ENCODE measurements at places on chromosomes 3 and 15.

DNA sequence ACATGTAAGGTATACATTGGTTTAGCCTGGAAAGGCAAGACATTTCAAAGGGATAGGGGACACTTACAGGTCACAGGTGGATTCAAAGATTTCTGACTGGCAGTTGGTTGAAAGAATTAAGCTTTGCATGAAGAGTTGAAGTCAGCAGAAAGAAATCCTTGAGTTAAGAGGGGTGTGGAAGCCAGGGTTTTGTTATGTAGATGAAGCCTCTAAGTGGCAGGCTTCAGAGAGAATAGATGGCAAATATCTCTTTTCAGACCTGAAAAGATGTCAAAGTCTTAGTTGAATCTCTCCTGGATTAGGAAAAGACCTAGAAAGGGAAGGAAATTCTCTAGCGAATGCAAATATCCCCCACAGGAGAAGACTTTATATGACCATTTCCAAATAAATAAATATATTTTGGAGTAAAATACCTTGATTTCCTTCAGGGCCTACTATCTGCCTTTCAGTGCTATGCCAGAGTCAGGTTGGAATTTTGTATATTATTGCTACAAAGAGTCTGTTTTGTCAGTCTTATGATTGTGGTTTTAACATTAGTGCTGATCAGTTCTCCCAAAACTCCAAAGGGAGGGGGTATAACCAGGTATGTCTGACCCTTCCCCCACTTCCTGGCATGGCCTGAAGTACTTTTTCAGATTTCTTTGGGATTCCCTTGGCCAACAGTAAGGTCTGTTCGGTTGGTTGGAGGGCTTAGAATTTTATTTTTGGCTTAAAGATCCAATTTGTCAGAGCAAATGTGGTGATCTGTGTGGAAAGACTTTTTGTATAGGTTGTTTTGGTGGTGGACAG, 286.4 kb downstream of the LRTM1 start:
- DNase-seq = no peak

GRCh38 chr3:58333206-58334012, 717 bp downstream of the PXK start:
- DNase-seq = peak; percentile 52

DNA sequence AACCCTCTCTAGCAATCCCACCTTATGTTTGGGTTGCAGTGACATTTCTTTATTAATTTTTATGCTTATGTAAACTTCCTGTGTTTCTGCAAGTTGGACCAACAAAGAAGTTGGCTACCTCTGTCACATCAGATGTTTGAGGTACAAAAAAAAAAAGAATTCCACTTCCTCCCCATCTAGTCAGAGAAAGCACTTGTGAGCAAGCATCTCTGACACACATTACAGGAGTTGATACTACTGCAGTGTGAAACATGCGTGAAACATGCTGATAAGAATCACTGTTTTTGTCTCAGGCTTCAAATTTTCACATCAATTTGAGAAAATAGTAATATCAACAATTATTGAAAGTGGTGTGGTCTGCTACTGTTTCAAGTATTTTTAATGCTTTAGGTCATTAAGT, 1.3 kb downstream of the SCAANT1 start:
- no peak for DNase-seq

GRCh38 chr15:80199869-80200268, 47.1 kb downstream of the FAH start:
- DNase-seq = no peak

DNA sequence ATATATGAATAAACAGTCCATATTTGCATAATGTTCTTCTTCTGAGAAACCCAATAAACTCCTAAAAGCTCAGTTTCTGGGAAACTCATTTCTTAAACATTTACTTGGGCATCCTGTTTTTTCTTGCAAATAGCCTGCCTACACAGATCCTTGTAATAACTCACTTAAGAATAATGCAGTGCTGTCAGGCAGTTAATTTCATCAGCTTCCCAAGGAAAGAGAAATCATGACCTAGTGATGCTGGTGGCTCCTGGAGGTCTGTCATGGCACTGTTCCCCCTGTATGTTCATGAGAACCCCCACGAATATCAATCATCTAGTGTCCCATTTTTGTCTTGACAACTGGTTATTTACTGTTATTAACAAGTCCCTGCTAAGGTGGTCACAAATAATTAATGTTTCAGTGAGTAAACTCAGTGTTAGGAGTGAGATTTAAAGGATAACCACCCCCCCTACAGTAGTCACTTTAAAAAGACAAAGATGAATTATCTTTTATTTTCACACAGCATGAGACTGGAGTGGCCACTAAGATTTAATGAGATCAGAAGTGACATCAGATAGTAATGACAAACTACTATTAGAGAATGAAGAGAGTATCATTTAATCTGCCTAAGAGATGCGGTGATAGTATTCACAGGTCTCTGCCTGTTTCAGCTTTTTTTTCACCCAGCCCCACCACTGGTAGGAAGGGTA, 279.5 kb upstream of the NECTIN3 start:
- no peak for DNase-seq

DNA sequence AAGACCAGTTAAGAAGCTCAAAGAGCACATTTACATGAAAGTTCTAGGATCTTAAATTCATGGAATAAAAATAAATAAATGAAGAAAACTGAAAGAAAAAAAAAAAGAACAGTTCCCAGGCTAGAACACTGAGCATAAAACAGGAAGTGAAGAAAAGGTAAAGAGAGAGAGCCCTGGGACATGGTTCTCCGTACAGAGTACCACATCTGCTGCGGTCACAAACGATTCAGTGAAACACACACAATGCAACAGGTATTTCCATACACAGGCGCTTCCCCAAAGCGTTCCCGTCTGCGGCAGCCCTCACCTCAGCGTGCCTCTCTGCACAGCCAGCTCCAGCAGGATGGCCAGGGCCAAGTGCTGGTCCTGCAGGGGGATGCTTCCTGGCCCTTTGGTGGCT, 49.4 kb downstream of the HERC2 start:
- DNase-seq = no peak

DNA sequence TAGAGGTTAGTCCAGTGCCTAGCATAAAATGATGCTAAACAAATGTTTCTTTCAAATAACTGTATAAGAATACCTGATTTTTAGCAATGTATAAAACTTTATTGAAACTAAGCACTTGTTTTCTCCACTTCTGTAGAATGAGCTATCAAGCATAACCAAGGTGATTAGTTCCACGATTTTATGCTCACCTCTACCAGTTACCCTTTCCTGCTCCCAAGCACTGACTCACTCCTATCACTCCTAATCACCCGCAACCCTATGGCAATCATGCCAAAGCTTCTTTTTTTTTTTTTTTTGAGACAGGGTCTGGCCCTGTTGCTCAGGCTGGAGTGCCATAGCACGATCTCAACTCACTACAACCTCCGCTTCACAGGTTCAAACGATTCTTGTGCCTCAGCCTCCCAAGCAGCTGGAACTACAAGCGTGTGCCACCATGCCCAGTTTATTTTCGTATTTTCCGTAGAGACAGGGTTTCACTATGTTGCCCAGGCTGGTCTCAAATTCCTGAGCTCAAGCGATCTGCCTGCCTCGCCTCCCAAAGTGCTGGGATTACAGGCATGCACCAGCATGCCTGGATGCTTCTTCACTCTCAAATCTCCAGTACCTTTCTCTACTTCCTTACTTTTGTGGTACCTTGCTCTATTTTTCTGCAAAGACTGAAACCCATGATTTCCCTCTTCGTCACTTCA, 3.9 kb downstream of the HSPBAP1 start:
- no peak for DNase-seq

DNA sequence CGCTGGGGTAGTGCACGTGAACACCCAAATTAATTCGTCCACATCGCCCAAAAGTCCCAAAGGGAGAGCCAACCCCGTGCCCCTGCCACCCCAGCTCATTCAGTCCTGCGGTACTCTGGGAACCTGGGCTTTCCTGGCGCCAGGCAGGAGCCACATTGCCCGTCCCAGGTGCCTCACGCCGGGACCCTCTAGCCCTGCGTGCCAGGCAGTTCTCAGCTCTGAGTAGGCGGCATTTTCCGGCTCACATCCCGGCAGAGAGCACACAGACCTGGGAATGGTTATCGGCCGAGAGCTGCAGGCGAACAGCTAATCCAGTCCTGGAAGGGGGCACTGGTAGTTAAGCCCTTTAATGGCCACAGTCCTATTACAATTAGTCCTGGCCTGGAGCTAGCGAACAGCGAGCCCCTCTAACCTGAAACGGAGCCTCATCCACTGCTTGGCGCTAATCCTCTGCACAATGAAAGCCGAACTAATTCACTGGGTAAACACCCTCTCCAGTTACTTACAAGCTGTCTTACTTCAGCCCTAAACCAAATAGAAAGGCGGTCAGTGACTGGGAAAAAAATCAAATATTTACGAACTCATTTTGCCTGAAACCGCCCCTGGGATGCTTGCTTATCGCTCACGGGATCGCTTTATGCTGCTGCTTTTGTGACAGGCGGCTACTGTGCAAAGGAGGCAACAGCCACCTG, 254.6 kb upstream of the SOX14 start:
- DNase-seq = no peak

- DNase-seq = no peak
Measured at GRCh38 chr3:127210654-127210943, 17.7 kb downstream of the PRR23E start.

- DNase-seq = no peak
Measured at GRCh38 chr3:36989005-36989404, 3.9 kb downstream of the EPM2AIP1 start.

- DNase-seq = no peak
Measured at GRCh38 chr15:45857291-45857690, 222.5 kb downstream of the SQOR start.

- peak; percentile 72 for DNase-seq
Measured at GRCh38 chr3:184227481-184227935, 1.9 kb upstream of the VWA5B2 start.

GRCh38 chr15:69074843-69075224, 60.3 kb downstream of the NOX5 start:
- no peak for DNase-seq

DNA sequence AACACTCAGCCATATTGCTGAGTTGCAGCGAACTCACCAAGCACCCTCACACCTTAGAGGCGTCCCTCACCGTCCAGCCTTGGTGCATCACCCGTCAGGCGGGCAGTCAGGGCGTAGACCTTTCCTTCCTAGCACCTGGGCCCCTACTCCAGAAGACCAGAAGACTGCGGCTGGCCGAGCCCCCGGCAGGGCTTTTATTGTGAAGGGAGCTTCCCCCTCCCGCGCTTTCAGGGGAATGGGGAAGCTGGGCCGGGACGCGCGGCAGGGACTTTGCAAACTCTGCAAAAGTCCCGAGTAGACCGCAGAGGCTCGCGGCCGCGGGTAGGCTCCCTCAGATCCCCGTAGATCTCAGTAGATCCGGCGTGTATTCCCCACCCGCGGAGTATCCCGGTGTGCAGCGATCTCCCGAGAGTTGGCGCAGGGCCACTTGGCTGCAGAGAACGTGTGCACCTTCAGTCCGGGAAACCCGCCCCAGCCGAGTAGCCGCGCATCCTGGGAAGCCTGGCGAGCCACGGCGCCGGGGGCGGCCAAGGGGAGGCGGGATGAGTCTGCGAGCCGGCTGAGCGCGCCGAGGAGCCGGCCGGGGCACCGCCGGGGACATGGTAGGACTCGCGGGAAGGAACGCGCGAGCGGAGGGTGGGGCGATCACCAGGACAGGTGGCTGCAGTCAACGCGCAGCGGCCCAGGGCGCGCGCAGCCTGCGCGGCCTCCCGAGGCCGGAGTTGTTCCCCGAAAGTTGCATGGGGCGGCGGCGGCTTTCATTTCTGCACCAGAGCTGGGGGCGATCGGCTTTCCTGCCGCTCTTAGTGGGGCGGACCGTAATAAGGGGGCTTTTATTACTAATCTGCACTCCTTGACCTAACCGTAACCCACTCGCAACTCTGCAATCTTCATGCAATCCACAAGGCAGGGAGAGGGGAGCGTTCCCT, at the start of gene GASK1A:
GASK1A (plus strand) TSS at position 268 of the 929 bp plus-strand sequence; CDS start at position 600, 332 bp downstream.
- DNase-seq = peak; percentile 77

- DNase-seq = peak; percentile 86
Measured at GRCh38 chr15:89361451-89362202, 27.0 kb upstream of the POLG start.

DNA sequence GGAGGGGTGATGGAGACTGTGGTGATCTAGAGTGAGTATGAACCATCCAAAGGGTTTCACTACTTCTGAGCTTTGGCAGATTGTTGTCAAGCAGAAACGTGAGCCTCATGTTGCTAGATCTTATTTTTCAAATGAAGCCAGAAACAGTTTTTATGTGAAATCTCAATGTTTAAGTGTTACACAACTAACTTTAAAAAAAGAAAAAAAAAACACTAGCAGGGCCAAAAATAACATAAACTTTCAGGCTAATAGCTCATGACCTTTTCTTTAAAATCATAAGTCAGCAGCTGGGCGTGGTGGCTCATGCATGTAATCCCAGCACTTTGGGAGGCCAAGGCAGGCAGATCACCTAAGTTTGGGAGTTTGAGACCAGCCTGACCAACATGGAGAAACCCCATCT, 2.1 kb upstream of the HTR3D start:
- DNase-seq = no peak

GRCh38 chr3:105790534-105790933, 78.3 kb downstream of the CBLB start:
- DNase-seq = no peak

DNA sequence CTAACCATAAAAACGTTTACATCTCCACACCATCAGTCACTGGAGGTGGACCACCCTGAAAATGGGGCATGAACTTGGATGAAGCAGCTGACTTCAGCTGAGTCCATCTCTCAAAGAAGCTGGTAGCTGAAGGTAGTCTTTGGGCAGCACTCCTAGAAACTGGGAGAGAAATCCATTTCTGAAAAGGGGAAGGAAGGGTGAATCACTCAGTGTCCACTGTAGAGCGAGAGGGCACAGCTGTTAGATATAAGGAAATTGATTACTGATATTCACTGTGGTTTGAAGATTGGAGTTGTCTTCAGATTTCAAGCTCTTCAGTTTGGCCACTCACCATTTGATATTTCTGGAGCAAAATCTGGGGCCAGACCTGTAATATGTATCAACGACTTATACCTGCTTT, 499.0 kb upstream of the UBE2E2 start:
- no peak for DNase-seq

- DNase-seq = no peak
Measured at GRCh38 chr3:164209363-164209762, 868.9 kb downstream of the SI start.

DNA sequence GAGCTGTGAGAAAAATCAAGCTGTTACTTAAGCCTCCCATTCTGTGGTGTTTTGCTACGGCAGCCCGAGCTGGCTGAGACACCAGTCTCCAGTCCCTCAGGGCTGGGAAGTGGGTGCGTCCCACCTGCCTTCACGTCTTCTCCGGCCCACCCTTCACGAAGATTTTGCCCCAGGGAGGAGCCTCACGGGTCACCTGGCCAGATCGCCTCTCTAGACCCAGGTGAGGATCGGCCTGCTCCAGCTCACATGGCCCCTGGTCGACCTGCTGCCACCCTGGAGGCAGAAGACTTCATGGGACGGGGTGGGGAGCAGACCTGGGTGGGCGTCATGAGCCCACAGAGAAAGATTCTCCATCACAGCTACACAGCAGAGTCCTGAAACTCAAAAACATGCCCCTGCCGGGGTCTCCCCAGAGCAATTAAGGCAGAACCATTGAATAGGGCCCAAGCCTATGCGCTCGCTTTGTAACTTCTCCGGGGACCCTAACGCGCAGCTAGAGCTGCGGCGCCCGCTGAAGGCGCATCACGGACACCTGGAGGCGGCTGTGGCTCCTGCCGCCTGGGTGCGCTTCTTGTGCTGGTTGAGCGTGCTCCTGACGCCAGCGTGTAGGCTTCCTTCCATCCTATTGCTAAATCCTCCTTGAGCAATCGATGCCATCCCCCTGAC, 92.6 kb upstream of the ALDH1A3 start:
- DNase-seq = peak; percentile 5

GRCh38 chr15:74216949-74217348, 14.4 kb upstream of the STRA6 start:
- DNase-seq = no peak

- peak; percentile 42 for DNase-seq
Measured at GRCh38 chr15:73367624-73368300, 996 bp downstream of the HCN4 start.

GRCh38 chr3:130480736-130481135, 36.2 kb upstream of the COL6A6 start:
- DNase-seq = peak; percentile 53

Data from WTC11 (cell line).